HCEC 1CT (cell line): ENCODE measurements at places on chromosomes 6 and 20.

DNA sequence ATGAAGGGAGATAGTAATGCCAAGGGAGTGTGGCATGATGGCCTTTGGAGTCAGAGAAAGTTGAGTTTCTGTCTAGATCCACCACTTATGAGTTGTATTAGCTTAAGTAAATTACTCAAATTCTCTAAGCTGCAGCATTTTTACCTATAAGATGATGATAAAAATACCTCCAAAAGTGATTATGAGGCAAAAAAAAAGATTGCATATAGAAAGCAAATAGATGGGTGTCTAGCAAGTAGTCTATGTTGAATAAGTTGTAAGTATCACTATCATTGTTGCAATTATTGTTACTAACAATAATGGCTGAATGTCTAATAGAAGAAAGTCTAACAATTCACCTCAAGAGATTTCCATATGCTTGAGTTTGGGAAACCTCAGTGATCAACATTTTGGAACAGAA, 959.2 kb upstream of the GJE1 start:
- no peak for DNase-seq

DNA sequence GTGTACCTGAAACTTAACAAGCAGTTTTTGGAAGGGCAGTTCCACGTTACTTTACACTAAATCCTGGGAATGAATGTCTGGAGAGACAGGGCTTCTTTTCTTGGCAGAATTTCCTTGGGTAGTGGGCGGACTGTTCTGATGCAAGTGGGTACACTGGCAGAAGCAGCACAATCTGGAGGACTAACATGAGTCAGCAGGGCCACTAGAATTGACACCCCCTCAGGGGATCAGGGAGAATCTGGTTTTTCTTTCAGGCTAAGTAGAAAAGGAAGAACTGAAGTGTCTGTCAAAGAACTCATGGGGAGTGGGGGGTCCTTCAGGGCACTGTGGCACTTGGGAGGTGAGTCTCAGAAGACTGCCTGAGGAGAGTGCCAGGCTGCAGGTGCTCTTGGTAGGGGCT, 34.6 kb downstream of the PANK2 start:
- no peak for DNase-seq

GRCh38 chr20:12999201-12999600, 9.6 kb upstream of the SPTLC3 start:
- no peak for DNase-seq

- DNase-seq, result peak; percentile 16
Observed at GRCh38 chr20:38658879-38659596, 57.4 kb downstream of the ARHGAP40 start.

- no peak for DNase-seq
Observed at GRCh38 chr20:45377269-45377668, 856 bp downstream of the TP53TG5 start.

DNA sequence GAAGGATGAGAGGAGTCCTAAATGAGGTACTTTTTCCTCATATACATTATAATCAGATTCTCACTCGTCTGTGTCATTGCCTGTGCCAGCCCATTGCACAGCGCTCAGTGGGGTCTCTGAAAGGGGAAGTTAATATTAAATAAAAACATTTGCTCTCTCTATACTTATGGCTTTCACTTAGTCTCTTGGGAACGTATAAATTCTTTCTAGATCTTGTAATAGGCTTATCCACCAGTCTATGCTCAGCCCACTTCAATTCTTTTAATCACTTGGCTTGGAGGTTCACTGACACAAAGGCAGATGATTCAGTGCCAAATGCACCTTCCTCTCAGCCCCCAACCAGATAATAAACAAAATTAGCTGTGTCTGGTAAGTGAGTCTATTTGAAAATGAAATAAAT, 164.3 kb upstream of the OGFRL1 start:
- DNase-seq, result no peak

- no peak for DNase-seq
Observed at GRCh38 chr20:57633945-57634491, 13.8 kb upstream of the ZBP1 start.

DNA sequence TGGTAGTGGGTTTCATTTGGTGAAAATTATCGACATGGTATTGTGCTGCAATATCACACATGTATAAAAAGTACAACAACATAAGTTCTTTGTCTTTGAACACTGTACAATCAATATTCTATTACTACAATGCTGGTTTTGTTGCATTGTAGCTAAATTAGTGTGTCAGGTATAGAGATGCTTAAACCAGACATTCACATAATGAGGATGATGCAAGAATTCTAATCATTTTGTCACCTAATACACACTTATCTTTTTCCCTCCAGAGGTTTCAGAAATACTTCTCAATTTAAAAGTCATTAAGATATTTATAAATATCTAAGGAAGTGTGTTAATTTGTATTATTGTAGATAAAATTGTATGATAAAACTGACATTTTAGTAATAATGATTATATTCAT, 174.8 kb upstream of the MAN1A1 start:
- no peak for DNase-seq

DNA sequence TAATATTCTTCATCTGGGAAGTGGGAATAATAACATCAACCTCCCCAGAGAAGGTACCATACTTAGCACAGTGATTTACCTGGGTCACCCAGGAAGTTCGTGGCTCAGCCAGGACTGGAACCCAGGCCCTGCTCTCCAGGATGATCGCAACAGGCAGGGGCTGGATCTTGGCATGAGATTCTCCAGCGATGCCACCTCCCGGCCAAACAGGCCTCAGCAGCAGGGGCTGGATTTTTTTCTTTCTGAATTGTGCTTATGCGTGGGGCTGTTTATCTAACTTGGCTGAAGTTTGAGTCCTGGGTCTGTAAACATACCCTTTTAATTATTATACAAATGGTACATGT, 129.5 kb upstream of the PTPN1 start:
- no peak for DNase-seq

- DNase-seq, result no peak
Observed at GRCh38 chr20:18729231-18729825, 84.3 kb upstream of the SCP2D1 start.

DNA sequence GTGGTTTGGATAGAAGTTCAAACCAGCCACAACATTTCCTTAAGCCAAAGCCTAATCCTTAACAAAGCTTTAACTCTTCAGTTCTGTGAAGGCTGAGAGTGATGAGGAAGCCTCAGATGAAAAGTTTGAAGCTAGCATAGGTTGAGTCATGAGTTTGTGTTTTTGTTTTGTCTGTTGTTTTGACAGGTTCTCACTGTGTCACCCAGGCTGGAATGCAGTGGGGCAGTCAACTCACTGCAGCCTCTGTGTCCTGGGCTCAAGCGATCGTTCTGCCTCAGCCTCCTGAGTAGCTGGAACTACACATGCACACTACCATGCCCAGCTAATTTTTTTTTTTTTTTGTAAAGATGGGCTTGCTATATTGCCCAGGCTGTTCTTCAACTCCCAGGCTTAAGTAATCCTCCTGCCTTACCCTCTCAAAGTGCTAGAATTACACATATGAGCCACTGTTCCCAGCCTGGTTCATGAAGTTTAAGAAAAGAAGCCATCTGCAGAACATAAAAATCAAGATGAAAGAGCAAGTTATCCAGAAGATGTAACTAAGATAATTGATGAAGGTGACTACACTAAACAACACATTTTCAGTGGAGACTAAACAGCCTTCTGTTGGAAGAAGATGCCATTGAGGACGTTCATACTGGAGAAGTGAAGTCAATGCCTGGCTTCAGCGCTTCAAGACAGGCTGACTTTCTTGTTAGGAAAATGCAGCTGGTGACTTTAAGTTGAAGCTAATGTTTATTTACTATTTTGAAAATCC, 96.2 kb downstream of the SMAP1 start:
- no peak for DNase-seq

- DNase-seq, result no peak
Observed at GRCh38 chr6:27205375-27206278, 41.9 kb upstream of the PRSS16 start.

DNA sequence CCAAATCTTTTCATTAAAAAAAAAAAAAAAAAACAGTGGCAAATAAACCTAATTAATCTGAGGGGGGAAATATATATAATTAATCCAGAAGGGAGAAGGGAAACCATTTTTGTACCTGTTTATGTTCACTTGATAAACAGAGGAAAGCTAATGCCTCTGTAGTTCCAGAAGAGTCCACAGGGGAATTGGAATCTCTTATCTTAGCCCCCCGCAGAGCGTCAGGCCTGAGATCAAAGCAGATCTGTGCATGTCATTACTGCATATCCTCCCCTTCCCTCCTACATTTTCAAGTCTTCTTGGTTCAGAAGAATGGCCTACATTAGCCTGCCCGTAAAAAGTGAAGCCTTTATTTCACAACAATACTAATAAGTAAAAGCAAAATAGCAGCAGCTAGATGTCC, 157.2 kb downstream of the PTPRT start:
- no peak for DNase-seq

DNA sequence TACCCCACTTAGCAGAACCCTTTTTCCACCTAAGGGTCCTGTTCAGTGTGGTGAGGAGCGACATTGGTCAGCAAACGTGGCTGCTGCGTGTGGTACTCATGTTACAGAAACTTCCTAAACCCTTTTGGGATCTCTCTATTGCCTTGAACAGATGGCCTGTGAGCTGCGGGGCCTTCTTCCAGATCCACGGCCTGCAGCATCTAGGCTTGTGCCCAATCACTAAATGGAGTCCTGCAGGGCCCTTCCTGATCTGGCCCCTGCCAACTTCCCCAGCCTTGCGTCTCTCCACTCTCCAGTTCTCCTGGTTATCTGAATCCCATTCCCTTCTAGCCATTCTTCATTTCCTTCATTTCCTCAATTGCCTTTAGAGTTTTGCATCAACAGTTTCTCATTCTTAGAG, 85.6 kb downstream of the PDE7B start:
- no peak for DNase-seq

DNA sequence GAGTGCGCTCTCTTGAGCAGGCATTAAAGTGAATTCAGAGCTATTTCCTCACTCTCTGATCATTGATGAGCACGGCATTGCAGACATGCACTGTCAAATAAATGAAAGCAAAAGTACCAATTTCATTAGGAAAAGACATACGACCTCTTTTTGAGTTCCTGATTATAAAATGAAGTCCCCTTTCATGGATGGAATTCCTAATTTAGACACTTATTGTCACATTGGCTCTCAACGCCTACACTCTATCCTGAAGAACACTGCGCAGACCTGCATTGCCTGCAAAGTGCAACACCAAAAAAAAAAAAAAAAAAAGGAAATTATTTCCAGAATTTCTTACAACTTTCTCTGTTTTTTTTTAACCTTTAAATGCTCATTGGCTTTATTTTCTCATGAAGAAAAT, 1.6 kb downstream of the ADGRB3 start:
- DNase-seq, result no peak

DNA sequence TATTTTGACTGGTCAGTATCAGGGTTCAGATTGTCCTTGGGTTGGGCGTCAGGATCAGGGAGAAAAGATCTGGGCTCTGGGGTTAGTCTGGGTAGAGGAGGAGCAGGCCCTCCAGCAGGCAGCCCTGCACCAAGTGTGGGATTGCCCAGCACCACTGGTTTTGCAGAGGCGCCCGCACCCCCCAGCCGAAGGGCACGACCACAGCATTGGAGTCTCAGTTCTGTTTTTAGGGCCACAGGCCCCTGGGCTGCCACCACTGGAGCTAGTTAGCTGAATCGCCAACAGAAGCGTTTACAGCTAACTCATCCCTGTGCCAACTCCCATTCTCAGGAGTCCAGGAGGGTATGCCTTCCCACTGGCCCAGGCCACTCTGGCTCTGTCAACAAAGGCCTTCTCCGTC, 84.2 kb downstream of the TCP11 start:
- no peak for DNase-seq
